ENCODE measurements at places on chromosomes 7 and 10. TPM values are rescaled to one million over a fixed set of nuclear protein-coding genes. Genes with fewer than 3 reads are reported as not detected.

DNA sequence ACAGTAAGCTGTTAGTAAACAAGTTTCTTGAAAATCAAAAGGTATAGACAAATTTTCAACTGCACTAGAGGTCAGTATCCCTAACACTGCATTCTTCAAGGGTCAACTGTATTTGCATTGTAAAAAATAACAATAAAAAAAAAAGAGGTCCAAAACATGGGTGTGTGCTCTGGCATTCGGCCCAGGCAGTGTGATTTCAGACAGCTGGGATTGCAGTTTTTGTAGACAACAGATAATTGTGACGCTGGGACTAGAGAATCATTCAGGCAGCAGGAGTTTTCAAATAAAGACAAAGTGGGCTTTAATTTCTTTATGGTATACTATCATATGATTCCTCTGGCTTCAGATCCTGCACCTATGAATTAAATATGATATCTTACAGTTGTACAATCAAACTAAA, 543.2 kb upstream of the SEMA3D start:
- no peak for DNase-seq

DNA sequence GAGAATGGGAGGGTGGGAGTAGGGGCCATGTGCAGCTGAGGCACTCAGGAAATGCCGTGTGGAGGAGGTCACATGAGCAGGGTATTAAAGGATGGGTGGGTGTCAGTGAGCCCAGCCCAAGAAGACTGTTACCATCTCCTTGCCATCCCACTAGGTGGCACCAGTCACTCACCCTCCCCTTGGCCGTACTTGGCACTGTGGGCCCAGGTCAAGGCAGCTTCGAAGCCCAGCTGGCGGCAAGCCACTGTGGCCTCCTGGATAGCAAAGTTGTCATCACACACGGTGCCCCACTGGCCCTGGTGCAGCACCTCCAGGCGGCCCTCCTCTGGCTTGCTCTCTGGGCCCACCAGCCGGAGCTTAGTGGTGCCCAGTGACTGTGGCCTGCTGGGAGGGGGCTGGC, 5.4 kb downstream of the LOXL4 start:
- DNase-seq: no peak

- no peak for DNase-seq
Observed at GRCh38 chr7:50621973-50622490, 56.8 kb upstream of the DDC start.

DNA sequence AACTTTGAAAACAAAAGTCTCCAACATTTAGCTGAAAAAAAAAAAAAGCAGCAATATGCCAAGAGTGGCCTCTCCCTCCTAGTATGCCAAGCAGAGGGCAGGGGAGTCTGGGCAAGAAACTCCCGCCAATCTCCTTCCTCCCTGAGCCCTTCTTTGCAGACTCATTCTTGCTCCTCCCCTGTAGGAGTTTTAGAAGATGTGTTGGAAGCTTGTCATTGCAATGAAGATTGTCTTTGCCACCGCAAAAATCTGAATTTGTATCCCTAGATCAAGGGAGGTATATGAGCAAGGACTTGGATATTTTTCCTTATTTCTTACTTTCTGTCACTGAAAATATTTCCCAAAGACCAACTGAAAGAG, 2.6 kb upstream of the TNS3 start:
- DNase-seq: no peak

GRCh38 chr7:40887099-40887498, 752.3 kb downstream of the SUGCT start:
- DNase-seq: no peak

DNA sequence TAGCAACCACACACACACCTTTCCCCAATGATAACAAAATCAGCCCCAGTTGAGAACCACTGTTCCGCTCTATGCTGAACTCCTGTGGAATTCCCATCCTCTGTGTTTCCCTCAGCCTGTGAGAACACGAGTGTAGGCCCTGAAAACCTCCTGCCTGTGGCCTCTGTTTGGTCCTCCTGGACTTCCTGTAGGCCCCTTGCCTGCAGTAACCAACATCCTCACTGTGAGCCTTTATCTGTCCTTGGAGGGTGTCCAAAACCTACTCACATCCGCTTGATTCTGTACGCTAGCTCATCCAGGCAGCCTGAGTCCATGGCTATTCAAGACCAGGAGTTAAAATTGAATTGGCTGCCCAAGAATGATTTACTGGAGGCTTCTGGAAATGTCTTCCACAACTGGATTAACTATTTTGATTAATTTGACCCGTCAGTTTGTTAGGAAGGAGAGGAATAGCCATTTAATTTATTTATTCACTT, 149.8 kb downstream of the AKR1D1 start:
- DNase-seq: no peak

DNA sequence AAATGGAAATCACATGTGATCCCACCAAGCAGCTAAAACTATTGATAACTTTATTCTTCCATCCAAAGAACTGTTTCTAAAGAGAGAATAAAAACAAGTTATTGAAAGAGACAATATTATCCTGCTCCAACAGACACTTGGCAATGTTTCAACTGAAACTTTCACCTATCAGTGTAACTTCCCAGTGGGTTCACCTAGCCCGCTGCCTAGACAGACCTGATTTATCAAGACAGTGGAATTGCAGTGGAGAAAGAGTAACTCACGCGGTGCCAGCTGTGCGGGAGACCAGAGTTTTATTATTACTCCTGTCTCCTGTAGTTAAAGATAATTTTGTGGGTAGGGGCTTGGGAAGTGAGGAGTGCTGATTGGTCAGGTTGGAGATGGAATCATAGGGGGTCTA, 199.8 kb downstream of the AHR start:
- no peak for DNase-seq

DNA sequence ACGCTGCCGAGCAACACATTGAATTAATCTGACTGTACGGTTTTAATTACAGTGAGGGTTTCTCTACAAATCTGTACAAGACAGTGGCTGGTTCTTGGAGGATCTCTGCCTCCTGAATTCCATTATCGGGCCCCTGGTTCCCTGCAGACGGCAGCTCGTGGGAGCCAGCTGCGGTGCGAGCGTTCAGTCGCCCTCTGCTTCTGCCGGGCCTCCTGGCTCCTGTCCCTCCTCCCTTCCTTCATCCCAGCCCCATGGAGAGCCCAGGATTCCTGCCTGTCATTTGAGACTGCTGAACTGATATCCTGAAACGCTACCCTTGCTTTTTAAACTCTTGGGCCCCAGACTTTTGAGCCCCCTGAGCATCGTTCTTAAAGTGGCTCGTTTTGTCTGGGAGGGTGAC, 6.6 kb upstream of the DLX6 start:
- no peak for DNase-seq

Gene JCAD
- polyA plus RNA-seq: 31.8 TPM

Gene PON3
- polyA plus RNA-seq: 2.0 TPM

Gene SEMA3D
- 46.8 TPM for polyA plus RNA-seq

Gene ZNF467
- polyA plus RNA-seq: 36.3 TPM
